ENCODE measurements at places on chromosomes 11 and 22.

GRCh38 chr11:11659567-11660362, 38.0 kb upstream of the GALNT18 start:
- no peak for DNase-seq

- DNase-seq = no peak
These were observed 72.3 kb downstream of the ETS1 start for GRCh38 chr11:128515086-128515485.

- DNase-seq = no peak
These were observed 54.4 kb upstream of the TP53I11 start for GRCh38 chr11:45005106-45005505.

DNA sequence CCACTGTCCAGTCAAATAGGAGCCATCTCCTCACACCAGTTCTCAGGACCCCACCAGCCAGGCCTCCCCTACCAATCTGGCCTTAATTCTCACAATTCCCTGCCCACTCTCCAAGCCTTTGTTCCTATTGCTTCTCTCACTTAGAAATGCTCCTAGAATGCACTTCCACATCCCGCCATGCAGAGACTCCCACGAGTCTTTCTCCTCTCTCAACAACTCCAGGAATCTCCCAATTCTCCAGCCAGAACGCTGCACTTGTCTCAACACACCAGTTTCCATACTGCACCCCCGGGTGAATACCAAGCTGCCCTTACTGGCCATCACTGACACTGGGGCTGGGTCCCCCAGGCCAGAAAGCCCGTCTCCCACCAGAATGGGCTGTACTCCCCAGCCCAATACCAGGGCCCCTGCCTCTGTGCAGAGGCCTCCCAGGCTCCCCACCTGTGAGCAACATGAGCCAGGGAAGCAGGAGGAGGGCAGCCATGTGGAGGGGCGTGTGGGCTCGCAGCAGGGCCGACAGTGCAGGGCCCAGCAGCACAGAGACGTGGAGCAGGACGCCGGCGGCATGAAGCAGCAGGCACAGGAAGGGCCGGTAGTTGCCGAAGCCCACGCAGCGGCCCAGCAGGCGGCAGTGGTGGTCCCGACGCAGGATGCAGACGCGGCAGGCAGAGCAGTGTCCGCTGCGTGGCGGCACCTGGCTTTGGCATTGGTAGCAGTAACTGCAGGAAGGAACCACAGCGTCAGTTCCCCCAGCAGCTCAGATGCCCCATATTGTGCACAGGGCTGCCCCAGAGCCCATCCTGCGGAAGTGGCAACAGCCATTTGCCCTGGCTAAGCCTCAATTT, 2.4 kb downstream of the ZDHHC24 start:
- DNase-seq = no peak

GRCh38 chr22:43131773-43132501, 11.3 kb downstream of the MCAT start:
- DNase-seq = no peak

- peak; percentile 82 for DNase-seq
These were observed 29.7 kb downstream of the FAM83F start for GRCh38 chr22:40024201-40025061.

DNA sequence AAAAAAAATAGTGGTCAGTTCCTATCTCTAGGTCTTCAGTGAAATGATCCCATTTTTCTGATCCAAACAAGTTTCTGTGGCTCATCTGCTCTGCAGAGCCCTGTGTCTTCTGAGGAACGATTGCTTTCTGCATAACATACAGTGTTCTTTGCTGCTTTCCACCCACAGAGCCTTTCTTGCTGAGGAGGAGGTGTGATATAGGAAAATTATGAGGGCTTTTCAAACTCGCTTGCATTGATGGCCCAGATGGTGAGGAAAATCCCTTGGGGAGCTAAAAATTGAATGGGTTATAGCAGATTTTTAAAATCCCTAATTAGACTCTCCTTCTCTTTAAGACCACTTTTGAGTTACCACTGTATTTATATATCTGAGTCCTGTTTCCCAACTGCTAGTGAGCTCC, 31.3 kb downstream of the JAM3 start:
- DNase-seq = no peak

All from Calu3 (cell line).